Hepatocyte (in vitro differentiated cells): ENCODE measurements at places on chromosomes 1 and 21. TPM values are rescaled to one million over a fixed set of nuclear protein-coding genes. Genes with fewer than 3 reads are reported as not detected.

The CFHR2 gene
- 6.8 and 9.6 TPM in 2 replicates for polyA plus RNA-seq

The CYP4A22 gene
- polyA plus RNA-seq: 3.9 and 7.3 TPM in 2 replicates

The MYOG gene
- polyA plus RNA-seq: not detected in 2 replicates

The CD1C gene
- not detected in 2 replicates for polyA plus RNA-seq

The ELAPOR1 gene
- 1.6 and 1.8 TPM in 2 replicates for polyA plus RNA-seq

The GOLT1A gene
- 34.7 and 36.0 TPM in 2 replicates for polyA plus RNA-seq

The OR2T33 gene
- polyA plus RNA-seq: not detected in 2 replicates

The CFAP141 gene
- polyA plus RNA-seq: not detected in 2 replicates

The KMO gene
- 0.22 and 2.8 TPM in 2 replicates for polyA plus RNA-seq

The ACTRT2 gene
- polyA plus RNA-seq: not detected in 2 replicates

The WDR64 gene
- not detected in 2 replicates for polyA plus RNA-seq

The CPLANE2 gene
- 2.9 and 6.6 TPM in 2 replicates for polyA plus RNA-seq

The NUDT4B gene
- 11.6 and 14.8 TPM in 2 replicates for polyA plus RNA-seq

The HMGCS2 gene
- polyA plus RNA-seq: 119 and 167 TPM in 2 replicates

The RGS13 gene
- polyA plus RNA-seq: 1.1 and 2.7 TPM in 2 replicates

The AQP10 gene
- polyA plus RNA-seq: 3.0 and 3.6 TPM in 2 replicates

The SPRR2A gene
- polyA plus RNA-seq: 1.1 TPM in 1 of 2 replicates, not detected in the other

The RGS2 gene
- polyA plus RNA-seq: 263 and 283 TPM in 2 replicates

The SLAMF1 gene
- 2.1 and 2.3 TPM in 2 replicates for polyA plus RNA-seq

The IVL gene
- polyA plus RNA-seq: not detected in 2 replicates

The ERICH3 gene
- 0.34 TPM in 1 of 2 replicates, not detected in the other for polyA plus RNA-seq

The RYR2 gene
- 0.33 and 0.95 TPM in 2 replicates for polyA plus RNA-seq

The REN gene
- 18.4 and 39.7 TPM in 2 replicates for polyA plus RNA-seq

The DMBX1 gene
- polyA plus RNA-seq: 0.32 TPM in 1 of 2 replicates, not detected in the other

The TEDDM1 gene
- polyA plus RNA-seq: not detected in 2 replicates

The RHBG gene
- 10.8 and 11.9 TPM in 2 replicates for polyA plus RNA-seq

The LDLRAD1 gene
- 0.13 and 0.82 TPM in 2 replicates for polyA plus RNA-seq

The HRNR gene
- not detected in 2 replicates for polyA plus RNA-seq

The KCNJ15 gene
- 0.27 and 0.88 TPM in 2 replicates for polyA plus RNA-seq

The RNU1-2 gene
- not detected in 2 replicates for polyA plus RNA-seq

The CELA3B gene
- polyA plus RNA-seq: not detected in 2 replicates

The RGS1 gene
- 4.0 and 5.6 TPM in 2 replicates for polyA plus RNA-seq

The TNFRSF9 gene
- 0.08 and 0.40 TPM in 2 replicates for polyA plus RNA-seq
